ENCODE measurements at places on chromosomes 11 and 22.

DNA sequence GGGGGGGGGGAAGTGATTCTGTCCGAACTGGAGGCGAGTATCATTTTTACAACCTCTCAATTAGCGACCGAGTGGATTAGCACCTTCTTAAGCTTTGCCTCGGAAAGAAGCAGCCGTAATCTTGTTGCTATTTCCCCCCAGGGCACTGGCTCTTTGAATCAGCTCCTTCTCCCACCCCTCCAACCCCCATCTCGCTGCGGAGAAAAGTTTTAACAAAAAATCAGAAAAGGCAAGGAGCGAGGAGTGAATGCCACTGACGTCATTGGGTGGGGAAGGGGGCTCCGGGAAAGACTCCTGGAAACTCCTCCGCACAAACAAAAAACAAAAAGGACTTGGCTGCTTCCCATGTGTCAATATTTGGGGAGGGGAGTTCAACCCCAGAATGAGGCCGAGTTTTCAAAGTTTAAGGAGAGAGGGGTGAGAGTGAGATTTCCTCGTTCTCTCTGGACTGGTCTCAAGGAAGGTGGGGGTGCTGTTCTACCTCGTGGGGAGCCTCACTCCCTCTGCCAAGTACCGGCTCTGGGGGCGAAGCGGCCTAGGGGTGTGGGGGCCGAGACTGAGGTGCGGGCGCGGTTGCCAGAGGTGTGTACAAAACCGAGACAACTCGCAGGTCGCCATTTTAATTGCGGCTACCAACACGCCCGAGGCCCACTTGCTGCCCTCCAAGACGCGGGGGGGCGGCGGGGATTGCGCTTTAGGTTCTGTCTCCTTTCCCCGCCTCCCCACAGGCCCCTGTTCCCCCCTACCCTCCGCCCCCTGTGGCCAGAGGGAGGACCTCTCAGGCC, 2.5 kb upstream of the PAX6 start:
- no peak for DNase-seq

- peak; percentile 86 for DNase-seq
Observed at GRCh38 chr11:69122630-69123431, 32.9 kb upstream of the SMIM38 start.

- DNase-seq, result no peak
Observed at GRCh38 chr22:30822216-30823014, 127.7 kb downstream of the OSBP2 start.

- DNase-seq, result no peak
Observed at GRCh38 chr22:29251981-29252911, 15.5 kb downstream of the RHBDD3 start.

DNA sequence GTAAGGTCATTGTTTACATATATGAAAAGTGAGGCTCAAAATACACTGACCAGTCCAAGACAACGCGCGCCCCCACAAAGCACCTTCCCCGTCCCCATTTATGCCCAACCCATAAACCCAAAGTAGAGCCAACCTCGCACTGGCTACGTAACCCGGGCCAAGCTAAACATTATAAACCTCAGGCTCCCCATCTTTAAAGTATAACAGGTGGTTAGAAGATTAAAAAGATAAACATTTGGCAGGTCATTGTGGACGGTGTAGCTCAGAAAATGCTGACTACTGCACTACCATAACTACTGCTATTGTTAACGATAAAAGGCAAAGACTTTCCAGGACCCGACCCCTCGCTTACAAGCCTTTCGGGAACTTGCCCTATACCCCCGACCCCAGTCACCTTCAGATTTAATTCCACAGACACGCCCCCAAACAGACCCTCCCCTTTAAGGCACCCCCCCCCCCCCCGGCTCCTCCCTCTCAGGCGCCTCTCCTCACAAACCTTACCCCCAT, 470 bp downstream of the NUMA1 start:
- DNase-seq, result no peak

- no peak for DNase-seq
Observed at GRCh38 chr11:65634905-65635731, 2.8 kb upstream of the SIPA1 start.

- DNase-seq, result no peak
Observed at GRCh38 chr11:115455613-115456012, 48.6 kb downstream of the CADM1 start.

GRCh38 chr11:13013054-13013488, 4.0 kb downstream of the RASSF10 start:
- no peak for DNase-seq

- no peak for DNase-seq
Observed at GRCh38 chr11:79264284-79264683, 176.5 kb downstream of the TENM4 start.

GRCh38 chr22:49413146-49413545, 414.5 kb downstream of the BRD1 start:
- no peak for DNase-seq
